ENCODE measurements at places on chromosomes 2 and 18. TPM values are rescaled to one million over a fixed set of nuclear protein-coding genes. Genes with fewer than 3 reads are reported as not detected.

Gene GALR1
- 0.05 TPM for total RNA-seq

DNA sequence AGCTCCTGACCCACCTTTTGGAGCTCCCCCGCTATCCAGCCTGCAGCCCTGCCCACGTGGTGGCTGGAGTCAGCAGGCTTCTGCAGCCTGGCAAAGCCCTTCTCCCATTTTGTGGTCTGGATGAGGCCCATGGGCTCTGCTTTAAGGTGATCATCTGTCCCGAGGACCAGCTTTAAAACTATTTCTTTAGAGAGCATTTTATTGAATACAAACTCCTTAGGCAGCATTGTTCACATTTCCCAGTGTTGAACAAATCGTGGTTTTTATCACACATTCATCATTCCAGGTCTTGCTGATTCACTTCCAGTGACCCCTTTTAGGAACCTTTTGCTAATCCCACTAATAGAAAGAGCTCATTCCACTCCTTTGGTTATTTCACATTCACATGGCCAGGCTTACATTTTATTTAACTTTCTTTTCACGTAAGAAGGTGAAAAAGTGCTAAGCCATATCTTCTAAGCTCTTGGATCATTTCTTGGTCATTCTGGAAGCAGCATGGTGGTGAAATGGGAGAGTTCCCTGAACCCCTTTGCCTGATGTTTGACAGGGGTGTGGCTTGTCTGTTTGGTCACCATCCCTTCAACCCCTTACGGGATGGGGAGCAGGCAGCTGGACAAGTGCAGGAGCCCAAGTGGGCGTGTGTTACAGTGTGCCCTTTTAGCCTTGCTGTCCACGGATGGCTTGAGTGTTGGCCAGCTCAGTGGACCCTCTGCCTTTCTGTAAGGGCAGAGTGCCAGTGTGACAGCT lies 80.4 kb upstream of the RAPGEF4 start:
- no peak for DNase-seq

DNA sequence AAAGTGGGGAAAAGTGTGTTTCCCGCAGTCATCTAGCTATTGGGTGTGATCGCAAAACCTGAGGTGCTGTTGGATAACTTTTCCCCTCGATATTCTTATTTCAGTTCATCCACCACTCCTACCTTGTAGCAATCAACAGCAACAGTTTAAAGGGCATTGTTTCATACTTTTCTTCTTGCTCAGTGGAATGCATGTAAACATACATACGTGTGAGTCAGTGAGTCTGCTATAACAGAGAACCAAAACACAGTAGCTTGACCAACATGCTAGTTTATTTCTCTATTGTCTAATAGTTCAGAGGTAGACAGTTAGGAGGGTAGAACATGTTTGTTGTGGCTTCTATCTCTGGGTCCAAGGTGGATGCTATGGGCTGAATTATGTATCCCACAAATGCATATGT lies 77.6 kb upstream of the FOXI3 start:
- no peak for DNase-seq

DNA sequence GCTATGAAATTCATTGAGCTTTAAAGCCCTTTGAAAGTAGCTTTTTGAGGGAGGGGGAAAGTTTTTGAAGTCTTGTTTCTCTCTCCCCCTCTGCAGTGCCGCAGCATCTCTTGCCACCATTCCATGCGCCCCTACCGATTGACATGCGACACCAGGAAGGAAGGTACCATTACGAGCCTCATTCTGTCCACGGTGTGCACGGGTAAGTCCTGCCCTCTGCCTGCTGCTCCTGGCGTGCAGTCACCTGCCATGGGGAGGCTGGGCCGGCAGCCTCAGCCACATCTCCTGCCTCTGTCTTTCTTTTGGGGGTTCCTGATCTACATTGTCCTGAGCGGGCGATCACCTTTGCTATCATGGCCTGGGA lies 191.6 kb downstream of the GLI2 start:
- no peak for DNase-seq

DNA sequence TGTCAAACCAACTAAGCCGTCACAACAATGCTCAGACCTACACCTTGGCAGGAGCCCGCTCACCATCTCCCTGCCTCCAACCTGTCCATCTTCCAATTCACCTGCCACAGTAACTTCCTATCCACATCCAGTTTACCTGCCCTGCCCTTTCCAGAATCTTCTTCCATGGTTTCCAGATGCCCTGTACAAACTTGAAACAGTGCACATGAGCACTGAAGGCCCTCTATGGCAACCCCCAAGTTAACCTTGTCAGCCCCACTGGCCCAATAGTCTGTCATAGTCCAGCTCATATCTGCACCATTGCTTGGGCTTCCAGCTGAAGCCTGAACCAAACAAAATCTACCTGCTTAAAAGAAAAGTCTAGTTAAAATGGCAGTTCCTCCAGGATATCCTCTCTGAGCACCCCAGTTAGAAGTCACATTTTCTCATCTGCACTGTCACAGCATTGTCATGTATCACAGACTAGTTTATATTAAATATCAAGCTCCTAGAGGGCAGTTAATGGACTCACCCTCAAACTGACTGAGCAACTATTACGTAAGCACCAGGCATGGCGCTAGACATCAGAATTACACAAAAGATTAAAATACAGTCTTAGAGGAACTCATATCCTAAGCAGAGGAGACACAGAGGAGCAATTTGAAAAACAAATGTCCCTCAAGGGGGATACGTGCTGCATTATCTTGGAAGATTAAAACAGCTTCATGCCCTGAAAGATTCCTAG lies 11.6 kb downstream of the NFE2L2 start:
- no peak for DNase-seq

GRCh38 chr2:15668611-15669305 lies 77.1 kb downstream of the DDX1 start:
- DNase-seq: no peak

DNA sequence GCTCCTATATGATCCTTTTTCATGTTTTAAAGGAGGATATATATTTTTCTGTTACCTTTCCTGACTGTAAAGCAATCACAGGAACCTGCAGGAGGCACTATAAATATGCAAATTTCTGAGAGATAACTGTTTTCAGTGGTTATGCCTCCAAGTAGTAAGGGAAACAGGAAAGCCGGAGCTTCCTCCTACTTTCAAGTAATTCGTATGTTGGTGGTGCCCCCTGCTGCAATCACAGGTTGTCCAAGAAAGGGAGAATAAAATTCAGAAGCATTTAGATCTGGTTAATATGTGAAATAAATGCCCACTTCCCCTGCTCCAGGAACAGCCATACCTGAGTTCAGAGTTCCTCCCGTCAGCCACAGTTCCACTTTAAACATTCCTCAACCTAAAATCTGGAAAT lies 12.0 kb upstream of the BCL11A start:
- DNase-seq: peak; percentile 71

Gene CCDC68
- 0.52 TPM for total RNA-seq

GRCh38 chr2:107276034-107276433 lies 390.1 kb upstream of the ST6GAL2 start:
- no peak for DNase-seq

- no peak for DNase-seq
Observed at GRCh38 chr2:149223472-149224095, 106.8 kb upstream of the LYPD6 start.

DNA sequence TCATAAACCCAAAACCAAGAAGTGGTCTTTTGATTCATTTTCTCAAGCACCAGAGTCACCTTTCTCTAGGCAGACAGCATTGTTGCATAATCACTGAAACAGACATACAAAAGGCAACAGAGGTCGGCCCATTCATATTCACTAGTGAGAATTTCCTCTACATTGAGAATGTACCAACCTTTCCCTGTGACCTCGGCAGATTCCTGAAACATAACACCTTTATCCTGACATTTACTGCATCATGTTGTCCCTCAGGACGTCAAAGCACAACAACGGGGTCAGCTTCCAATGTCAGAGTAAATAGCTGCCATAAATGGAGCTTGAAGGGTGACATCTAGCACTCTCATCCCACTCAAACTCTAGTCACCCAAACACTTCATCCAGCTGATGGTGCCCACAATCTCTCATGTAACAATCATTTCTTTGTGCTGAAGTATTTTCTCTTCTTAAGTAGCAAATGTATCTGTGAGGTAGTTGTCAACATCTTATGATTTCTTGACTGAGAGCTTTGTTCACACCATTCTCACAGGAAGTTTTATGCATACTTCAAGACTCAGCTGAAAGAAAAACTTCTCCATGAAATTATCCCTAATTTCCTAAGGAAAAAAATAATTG lies 802.6 kb upstream of the CHAC2 start:
- DNase-seq: no peak

- DNase-seq: no peak
Observed at GRCh38 chr2:194526121-194526520, 1130.9 kb upstream of the SLC39A10 start.

- no peak for DNase-seq
Observed at GRCh38 chr2:7773362-7774360, 856.4 kb downstream of the RNF144A start.

- DNase-seq: no peak
Observed at GRCh38 chr2:59804732-59805131, 748.7 kb downstream of the BCL11A start.

DNA sequence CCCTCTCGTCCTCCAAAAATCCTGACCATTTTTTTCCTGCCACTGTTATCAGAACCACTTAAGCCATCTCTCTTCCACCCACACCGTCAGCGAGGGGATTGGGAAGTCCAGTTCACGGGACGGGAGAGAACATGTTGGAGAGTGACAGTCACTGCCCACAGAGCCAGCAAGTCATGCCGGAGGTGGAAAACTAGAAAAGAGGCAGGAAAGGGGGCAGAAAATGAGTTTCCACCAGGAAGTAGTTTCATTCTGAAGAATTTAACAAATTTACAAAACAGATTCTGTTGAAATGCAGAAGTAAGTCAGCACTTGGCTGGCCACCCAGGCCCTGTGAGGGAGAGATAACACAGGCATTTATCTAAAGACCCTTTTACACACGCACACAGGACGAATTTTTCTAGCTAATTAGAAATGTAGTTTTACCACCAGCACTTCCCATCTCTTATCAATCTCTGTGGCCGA lies 431.3 kb downstream of the TSN start:
- DNase-seq: no peak

Gene POTEF
- not detected for total RNA-seq

Gene KCNJ13
- 0.24 TPM for total RNA-seq

DNA sequence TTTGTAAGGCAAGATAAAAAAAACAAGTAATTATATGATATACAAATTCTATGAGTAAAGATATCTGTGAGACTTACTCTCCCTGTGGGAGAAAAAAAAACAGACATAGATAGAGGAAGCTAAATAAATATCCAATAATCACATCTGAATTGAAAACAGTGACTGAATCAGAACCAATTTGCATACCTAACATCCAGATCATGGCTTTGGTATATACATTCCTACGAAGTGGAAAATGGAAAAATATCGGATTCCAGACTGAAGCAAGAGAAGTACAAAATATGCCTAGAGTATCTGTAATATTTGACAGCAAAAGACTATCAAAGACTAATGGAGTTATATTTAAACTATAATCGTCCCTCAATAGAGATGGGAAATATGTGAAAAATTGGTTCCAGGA lies 1108.1 kb upstream of the CHAC2 start:
- DNase-seq: no peak

- no peak for DNase-seq
Observed at GRCh38 chr18:13261661-13262357, 43.2 kb downstream of the LDLRAD4 start.

GRCh38 chr2:47636596-47637264 lies 146.2 kb upstream of the MSH6 start:
- no peak for DNase-seq

Gene POTEI
- total RNA-seq: 0.14 TPM

DNA sequence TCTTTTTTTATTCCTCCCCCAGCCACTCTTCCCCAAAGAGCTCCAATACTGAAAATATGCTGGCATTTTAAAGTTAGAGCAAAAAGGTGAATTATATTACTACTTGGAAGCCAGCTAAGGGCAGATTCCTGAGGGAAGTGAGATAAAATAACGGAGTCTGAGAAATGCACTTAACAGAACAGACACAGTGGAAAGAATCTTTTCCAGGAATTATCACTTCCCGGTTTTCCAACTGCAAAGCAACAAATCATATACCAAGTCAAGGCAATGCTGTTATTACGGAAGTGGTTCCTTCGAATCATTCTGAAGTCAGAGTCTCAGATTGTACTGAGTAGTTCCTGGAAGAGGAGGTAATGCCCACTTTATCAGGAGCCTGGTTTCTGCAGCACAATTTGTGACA lies 435.0 kb upstream of the SPRED2 start:
- DNase-seq: no peak

GRCh38 chr18:77065221-77065981 lies 67.2 kb downstream of the MBP start:
- no peak for DNase-seq

Gene GRP
- total RNA-seq: not detected

Gene GALNT3
- 2.6 TPM for total RNA-seq

DNA sequence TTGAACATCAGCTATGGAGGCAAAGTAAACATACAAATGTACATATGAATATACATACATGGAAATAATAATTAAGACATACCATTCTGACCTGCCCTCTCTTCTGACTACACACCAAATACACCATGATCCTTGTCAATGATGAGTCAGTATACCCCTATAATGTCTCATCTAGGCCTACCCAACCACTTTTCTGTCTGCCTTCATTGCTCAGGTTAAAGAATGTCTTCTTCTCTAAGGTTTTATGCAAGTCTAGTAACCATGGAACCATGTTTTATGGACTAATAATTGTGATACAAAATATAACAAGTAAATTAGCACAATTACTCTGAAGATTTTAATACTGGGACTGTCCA lies 128.7 kb downstream of the NCKAP5 start:
- DNase-seq: no peak

- no peak for DNase-seq
Observed at GRCh38 chr2:110858993-110859701, 126.8 kb downstream of the ACOXL start.

Gene NTSR2
- total RNA-seq: not detected

DNA sequence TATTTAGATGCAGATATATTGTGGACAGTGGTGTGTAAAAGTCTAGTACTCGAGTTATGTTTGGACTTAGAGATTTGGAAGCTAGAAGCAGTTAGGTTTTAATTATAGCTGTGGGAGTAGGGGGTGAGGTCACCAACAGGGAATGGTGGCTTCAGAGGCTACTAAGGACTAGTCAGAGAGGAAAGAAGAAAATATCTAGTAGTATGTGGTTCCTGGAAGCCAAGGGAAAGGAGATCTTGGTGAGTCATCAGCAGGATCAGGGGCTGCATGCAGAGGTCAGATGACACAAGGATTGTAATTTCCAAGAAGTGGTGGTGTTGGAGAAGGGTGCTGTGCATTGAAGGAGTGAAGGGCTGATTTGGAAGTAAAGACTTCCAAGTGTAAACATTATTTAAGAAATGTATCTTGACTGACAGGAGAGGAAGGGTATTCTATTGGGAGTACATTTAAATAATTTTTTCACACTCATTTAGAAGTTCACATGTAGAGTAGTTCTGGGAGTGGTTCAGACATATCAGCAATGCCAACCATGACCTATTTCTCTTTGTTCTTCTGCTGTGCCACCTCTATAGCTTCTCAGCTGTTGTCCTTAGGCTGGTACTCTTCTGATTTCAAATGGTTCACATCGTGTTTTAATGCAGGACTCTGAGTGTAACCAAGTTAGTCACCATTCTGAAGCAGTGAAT lies 59.1 kb downstream of the ACSL3 start:
- no peak for DNase-seq
